ENCODE measurements at places on chromosomes 11 and 22. TPM values are rescaled to one million over a fixed set of nuclear protein-coding genes. Genes with fewer than 3 reads are reported as not detected.

Gene DDX10
- total RNA-seq: 51.6 TPM

- DNase-seq: no peak
- H3K36me3 ChIP-seq: no peaks in the 10 kb centered on the region
- H3K4me3 ChIP-seq: no peak overlapping the region
- H3K4me1 ChIP-seq: no peaks in the 10 kb centered on the region
- H3K27me3 ChIP-seq: no peaks in the 10 kb centered on the region
- H3K27ac ChIP-seq: no peak overlapping the region
Measured at GRCh38 chr11:43467958-43468357, 109.2 kb downstream of the TTC17 start.

DNA sequence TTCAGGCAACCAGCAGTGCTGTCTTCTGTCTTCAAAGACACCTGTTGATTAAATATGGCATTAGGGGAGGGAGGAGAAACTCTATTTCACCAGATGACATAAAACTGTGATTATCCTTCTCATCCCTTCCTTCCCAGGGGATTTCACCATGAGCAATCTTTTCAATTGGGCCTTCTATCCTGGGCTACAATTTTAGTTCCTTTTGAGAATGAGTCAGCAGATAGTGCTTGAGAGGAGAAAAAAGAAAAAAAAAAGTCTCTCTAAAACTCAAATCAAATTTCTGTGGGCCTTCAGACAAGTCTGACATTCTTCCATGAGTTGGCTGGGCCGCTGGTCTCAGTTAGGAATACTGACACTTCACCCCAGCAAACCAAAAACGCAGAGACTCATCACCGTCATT lies 7.2 kb downstream of the FLI1 start:
- peaks cover 100% of the 10 kb centered on the region for H3K4me1 ChIP-seq
- no peaks in the 10 kb centered on the region for H3K27me3 ChIP-seq
- no peak for DNase-seq
- H3K36me3 ChIP-seq: no peaks in the 10 kb centered on the region

Gene POU2AF2
- total RNA-seq: not detected

Gene CST6
- total RNA-seq: not detected

- H3K36me3 ChIP-seq: no peaks in the 10 kb centered on the region
- H3K4me1 ChIP-seq: no peaks in the 10 kb centered on the region
- H3K27me3 ChIP-seq: peaks cover 5% of the 10 kb centered on the region
- peak overlapping the region; percentile 78 for H3K4me3 ChIP-seq
- H3K27ac ChIP-seq: no peak overlapping the region
- no peak for DNase-seq
Measured at GRCh38 chr11:5809122-5809519, 397 bp downstream of the OR52N2 start.

DNA sequence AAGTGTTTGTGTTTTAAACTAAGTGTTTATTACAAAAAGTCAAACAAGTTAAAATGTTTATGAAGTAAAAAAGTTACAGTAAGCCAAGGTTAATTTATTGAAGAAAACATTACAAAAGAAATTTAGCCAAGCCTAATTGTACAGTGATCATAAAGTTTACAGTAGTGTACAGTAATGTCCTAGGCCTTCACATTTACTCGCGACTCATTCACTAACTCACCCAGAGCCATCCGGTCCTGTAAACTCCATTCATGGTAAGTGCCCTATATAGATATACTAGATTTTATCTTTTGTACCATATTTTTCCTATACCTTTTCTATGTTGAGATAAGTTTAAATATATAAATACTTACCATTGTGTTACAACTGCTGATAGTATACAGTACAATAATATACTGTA lies 481.8 kb upstream of the TENM4 start:
- H3K4me3 ChIP-seq: no peak overlapping the region
- H3K36me3 ChIP-seq: no peaks in the 10 kb centered on the region
- no peaks in the 10 kb centered on the region for H3K27me3 ChIP-seq

- no peak for DNase-seq
- no peaks in the 10 kb centered on the region for H3K27me3 ChIP-seq
- H3K4me1 ChIP-seq: no peaks in the 10 kb centered on the region
- H3K4me3 ChIP-seq: no peak overlapping the region
- H3K36me3 ChIP-seq: peaks cover 55% of the 10 kb centered on the region
- no peak overlapping the region for H3K27ac ChIP-seq
Measured at GRCh38 chr22:17597217-17597616, 31.3 kb downstream of the ATP6V1E1 start.

DNA sequence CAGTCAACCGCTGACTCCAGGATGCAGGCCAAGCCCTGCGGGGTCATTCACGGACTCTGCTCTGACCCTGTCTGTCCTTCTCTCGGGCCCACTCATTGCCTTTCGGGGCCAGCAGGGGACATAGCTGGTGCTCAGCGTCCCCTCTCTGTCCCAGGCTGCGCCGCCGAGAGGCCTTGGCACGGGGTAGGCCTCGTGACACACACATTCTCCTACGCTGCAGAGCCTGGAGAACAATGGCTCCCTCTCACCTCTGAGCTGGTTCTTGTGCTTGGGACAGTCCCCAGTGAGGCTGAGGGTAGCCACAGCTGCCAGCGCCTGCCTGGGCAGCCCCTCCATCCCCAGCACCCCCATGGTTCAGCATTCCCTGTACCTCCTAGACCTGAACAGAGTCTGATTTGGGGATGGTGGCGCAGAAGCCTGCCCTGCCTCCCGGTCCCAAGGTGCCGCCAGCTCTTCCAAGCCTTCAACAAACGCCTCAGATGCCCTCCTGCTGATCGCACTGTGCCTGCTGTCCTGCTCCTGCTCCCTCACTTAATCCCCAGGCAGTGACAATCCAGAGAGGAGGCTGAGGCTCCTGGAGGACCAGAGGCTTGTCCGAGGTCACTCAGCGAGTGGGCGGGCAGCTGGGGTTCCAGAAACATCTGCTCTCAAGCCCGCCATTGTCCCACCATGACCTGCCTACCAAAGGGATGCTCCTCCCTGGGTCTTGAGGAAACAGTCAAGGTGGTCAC lies 30.4 kb downstream of the DUSP8 start:
- no peak for DNase-seq
- H3K27ac ChIP-seq: no peak overlapping the region
- H3K4me3 ChIP-seq: no peak overlapping the region
- H3K4me1 ChIP-seq: peaks cover 5% of the 10 kb centered on the region
- no peaks in the 10 kb centered on the region for H3K36me3 ChIP-seq

Gene EFCAB6
- total RNA-seq: 0.72 TPM

DNA sequence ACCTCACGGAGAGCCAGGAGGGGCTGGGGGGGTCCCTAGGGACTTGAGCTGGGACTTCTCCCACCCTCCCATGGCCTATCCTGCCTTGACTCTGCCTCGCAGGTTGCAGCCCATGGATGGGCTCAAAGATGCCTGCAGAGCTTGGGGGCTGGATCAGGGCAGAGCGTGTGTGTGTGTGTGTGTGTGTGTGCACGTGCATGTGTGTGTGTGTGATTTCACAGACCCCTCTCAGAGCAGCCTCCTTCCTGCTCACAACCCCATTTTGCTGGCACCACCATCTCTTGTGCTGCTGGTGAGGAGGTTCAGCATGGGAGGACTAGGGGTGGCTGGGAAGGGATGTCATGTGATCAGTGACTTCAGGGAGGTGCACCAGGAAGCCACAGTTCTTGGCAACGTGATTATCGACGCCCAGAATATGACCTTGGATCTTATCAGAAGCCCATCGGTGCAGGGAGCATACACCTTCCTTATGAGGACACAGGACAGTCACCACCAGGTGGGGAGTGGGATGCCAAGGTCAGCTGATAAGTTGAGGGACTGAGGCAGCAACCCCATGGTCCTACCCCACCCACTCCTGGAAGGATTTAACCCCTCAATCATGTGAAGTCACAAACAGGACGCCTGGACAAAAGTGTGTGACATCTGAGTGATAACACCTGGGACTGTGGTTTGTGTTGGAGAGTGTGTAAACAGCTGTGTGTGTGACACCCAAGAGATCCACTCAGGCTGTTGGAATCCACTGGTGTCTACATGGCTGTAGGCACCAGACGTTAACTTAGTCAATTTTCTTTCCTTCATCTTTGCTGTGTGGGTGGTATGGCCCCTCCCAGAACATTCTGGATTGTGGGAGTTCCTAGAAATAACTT lies 1.8 kb upstream of the NAALADL1 start:
- H3K27ac ChIP-seq: no peak overlapping the region
- H3K36me3 ChIP-seq: no peaks in the 10 kb centered on the region
- DNase-seq: no peak
- H3K27me3 ChIP-seq: no peaks in the 10 kb centered on the region

DNA sequence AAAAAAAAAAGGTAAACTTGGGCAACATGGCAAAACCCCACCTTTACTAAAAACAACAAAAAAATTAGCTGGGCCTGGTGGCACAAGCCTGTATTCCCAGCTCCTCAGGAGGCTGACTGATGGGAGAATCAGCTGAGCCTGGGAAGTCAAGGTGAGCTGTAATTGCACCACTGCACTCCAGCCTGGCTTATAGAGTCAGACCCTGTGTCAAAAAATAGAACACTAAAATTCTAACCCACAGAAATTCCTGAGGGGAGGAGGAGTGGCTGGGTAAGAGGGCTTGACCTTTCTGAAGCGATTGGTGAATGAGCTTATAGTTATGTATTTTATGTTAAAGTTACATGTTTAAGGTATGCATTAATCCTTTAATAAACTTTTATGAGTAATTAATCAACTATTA lies 53.3 kb downstream of the FAT3 start:
- no peak overlapping the region for H3K27ac ChIP-seq
- no peak overlapping the region for H3K4me3 ChIP-seq
- no peaks in the 10 kb centered on the region for H3K27me3 ChIP-seq
- no peak for DNase-seq
- H3K4me1 ChIP-seq: no peaks in the 10 kb centered on the region

GRCh38 chr22:42679691-42680090 lies 30.5 kb upstream of the CYB5R3 start:
- H3K4me3 ChIP-seq: no peak overlapping the region
- H3K4me1 ChIP-seq: no peaks in the 10 kb centered on the region
- no peak for DNase-seq
- H3K27ac ChIP-seq: no peak overlapping the region
- H3K27me3 ChIP-seq: no peaks in the 10 kb centered on the region

DNA sequence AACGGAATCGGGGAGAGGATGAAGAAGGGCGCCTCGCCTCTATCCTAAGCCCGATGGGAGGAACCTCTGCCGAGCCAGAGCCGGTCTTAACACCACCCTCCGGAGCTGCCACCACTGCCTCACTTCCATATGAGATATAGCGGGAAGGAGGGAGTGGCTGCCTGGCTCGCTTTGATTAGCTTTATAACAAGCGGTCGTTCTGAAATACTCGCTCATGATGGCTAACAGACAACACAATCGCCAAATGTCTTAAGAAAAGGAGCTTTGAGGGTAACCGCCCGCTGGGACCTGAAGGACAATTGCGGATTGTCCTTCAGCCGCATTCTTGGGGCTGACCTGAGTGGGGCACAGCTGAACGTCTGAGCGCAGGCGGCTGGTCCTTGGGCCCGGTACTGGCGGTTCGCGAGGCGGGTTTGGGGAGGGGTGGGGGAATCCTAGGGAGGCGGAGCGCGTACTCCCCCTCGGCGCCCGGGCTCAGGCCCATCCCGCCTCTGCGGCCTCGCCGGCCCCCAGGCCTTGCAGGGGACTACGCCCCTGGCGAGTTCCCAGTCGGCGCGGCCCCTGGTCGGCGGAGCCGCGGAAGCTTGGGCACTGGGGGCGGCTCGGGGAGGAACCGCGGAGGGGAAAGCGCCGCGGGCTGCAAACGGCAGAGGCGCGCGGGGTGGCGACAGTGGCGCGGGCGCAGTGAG lies at the start of gene PLAAT5:
Gene PLAAT5, minus strand, starts transcription at position 617 of the 689 bp plus-strand sequence. Its CDS starts 133 bp downstream, at position 484.
- DNase-seq: no peak
- H3K27ac ChIP-seq: no peak within 1 kb of the TSS
- no peaks in the 10 kb centered on the region for H3K27me3 ChIP-seq
- H3K4me3 ChIP-seq: no peak within 1 kb of the TSS

- H3K4me1 ChIP-seq: peaks cover 13% of the 10 kb centered on the region
- no peaks in the 10 kb centered on the region for H3K27me3 ChIP-seq
- H3K4me3 ChIP-seq: no peak overlapping the region
- DNase-seq: no peak
Measured at GRCh38 chr11:69563306-69563705, 77.7 kb upstream of the CCND1 start.

Gene PHOX2A
- not detected for total RNA-seq
